CD4-positive, alpha-beta T cell treated with Interferon alpha-2 for 1 hour (primary cell): ENCODE measurements at places on chromosomes 13 and 19.

GRCh38 chr13:36082396-36082795, 48.8 kb downstream of the DCLK1 start:
- no peak for DNase-seq

GRCh38 chr19:54302257-54302656, 10.7 kb downstream of the LILRA5 start:
- peak; percentile 37 for DNase-seq

GRCh38 chr19:13284929-13285928, 135.0 kb downstream of the IER2 start:
- no peak for DNase-seq

- DNase-seq: no peak
Measured at GRCh38 chr13:66781241-66781640, 448.9 kb downstream of the PCDH9 start.

GRCh38 chr13:75806117-75806516, 170.0 kb downstream of the LMO7 start:
- no peak for DNase-seq

GRCh38 chr13:97986835-97987234, 33.4 kb downstream of the IPO5 start:
- peak; percentile 44 for DNase-seq

- DNase-seq: no peak
Measured at GRCh38 chr13:101267656-101268055, 148.7 kb downstream of the NALCN start.

- no peak for DNase-seq
Measured at GRCh38 chr13:82772816-82773215, 1109.5 kb downstream of the SLITRK1 start.
